ENCODE measurements at places on chromosomes 12 and 14.

GRCh38 chr12:103801709-103802585 lies 39.1 kb downstream of the NT5DC3 start:
- DNase-seq, result peak; percentile 79

- no peak for DNase-seq
These were observed 26.9 kb upstream of the PTGDR start for GRCh38 chr14:52240623-52241022.

DNA sequence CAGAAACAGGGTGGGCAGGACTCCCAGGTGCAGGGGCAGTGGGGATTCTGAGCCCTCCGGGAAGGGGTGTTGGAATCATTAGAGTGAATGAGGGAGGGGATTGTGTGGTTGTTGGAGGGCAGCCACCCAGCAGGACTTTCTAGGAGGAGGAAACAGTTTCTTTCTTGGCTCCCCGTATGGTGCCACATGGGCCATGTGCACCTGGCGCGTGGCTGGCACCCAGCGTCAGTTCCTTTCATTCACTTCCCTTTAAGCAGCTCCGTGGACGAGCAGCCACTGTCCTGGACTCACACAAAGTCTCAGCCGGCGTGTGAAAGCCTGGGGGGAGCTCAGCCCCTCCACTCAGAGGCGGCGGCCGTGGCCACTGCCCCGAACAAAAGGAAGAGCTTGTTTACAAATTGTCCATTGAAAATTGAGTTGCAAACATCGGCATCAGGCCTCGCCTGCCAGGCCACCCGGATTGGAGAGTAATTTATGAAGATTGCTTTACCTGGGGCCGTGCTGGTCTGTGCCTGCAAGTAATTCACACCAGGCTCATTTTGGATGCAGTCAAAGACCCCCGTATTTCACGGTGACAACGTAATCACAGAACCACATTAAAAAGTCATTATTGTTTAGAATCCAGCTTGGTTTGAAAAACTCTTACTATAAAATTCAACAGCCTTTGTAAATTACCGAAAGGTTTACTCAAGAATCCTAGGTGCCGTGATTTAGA lies 101.7 kb upstream of the C14orf180 start:
- no peak for DNase-seq

- DNase-seq, result no peak
These were observed 27.8 kb upstream of the PCNX1 start for GRCh38 chr14:70879448-70879847.

DNA sequence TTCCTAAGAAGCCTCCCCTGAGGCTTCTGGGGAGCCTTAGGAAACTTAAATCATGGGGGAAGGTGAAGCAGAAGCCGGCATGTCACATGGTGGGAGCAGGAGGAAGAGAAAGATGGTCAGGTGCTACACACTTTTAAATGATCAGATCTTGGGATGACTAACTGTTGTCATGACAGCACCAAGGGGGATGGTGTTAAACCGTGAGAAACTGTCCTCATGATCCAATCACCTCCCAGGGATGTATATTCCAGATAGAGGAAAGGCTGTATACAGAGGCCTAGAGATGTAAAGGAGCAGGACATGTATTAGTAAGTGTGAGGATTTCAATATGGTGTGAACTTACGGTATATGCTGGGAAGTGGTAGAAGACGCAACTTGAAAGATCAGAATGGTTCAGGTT lies 121.1 kb downstream of the CAND1 start:
- DNase-seq, result no peak

DNA sequence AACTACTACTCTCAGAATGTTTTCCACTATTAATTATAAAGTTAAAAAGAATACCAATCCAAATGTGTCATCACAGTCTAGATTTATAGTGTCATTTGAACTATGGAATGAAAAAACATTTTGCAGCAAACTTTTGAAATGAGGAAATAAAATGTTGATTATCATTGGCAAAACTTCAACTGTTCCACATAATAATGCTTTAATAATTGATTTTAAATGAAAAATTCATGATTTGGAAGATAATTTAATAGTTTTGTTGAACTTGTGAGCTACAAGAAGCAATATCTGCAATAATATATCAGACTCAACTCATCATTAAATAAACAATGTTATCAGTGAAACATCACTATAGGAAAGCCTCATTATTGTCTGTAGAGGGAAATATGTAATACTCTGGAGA lies 48.2 kb upstream of the DCN start:
- no peak for DNase-seq

DNA sequence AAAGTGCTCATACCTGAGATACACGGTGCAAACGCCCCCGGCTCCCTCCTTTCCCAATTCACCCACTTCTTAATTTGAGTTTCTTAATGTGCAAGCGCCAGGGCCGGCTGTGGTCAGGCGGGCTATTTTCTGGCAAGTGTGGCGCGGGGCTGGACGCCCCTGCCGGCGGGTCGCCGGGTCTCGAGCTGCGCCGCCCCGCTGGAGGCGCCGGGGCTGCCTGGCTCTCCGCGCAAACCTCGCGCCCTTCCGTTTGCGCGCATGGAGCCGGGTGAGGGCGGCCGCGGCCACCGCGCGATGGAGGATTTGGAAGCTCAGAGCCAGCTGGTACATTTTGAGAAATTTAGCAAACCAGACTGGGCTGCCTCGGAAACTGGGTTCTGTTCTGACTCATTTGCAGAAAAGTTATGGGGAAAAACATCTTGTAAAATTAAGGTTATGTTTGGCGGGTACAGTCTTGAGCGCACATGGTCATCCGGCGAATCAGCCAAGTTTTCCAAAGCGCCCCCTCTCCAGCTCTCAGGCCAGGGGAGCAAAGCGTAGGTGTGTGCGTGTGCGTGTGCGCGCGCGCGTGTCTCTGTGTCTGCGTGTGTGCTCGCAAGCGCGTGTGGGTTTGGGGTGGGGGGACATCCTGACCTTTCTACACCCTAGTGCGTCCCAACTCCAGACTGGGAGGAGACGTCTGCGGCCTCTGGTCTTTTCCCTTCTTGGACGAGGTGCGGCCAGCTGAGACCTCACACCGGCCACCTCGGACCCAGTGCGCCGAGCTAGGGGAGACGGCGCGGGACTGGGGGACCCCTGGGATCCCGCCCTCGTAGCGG lies 6.5 kb upstream of the OTX2 start:
- DNase-seq, result no peak

DNA sequence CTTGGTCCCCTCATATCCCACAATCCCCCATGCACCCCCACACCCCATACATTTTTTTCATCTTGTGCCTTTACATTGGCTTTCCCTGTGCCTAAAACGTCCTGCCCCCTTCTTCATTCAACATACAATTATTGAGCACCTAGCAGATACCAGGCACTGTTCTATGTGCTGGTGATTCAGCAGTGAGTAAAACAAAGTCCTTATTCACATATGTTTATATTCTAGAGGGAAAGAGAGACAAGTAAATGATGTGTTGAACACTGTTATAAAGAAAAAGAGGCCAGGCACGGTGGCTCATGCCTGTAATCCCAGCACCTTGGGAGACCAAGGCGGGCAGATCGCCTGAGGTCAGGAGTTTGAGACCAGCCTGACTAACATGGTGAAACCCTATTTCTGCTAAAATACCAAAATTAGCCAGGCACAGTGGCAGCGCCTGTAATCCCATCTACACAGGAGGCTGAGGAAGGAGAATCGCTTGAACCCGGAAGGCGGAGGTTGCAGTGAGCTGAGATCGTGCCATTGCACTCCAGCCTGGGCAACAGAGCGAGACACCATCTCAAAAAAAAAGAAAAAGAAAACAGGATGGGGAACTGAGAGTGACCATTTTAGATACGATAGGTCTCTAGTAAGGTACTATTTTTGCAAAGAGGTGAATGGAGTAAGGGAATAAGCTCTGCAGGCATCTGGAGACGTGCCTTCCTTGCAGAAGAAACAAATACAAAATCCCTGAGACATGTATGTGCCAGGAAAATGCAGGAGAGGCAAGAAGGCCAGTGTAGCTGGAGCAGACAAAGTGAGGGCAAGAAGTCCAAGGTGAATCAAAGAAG lies 12.2 kb downstream of the SLC7A7 start:
- DNase-seq, result no peak

DNA sequence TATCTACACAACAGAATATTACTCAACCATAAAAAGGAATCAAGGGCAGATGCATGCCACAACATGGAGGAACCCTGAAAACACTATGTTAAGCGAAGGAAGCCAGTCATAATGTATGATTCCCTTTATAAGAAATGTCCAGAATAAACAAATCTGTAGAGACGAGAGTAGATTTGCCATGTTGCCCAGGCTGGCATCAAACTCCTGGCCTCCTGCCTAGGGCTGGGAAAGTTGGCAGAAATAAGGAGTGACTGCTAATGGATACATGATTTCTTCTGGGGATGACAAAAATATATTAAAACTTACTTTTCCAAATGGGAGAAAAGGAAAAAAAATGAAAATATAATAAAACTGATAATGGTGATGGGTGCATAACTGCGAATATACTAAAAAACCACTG lies 10.9 kb downstream of the CLIP1 start:
- DNase-seq, result no peak

DNA sequence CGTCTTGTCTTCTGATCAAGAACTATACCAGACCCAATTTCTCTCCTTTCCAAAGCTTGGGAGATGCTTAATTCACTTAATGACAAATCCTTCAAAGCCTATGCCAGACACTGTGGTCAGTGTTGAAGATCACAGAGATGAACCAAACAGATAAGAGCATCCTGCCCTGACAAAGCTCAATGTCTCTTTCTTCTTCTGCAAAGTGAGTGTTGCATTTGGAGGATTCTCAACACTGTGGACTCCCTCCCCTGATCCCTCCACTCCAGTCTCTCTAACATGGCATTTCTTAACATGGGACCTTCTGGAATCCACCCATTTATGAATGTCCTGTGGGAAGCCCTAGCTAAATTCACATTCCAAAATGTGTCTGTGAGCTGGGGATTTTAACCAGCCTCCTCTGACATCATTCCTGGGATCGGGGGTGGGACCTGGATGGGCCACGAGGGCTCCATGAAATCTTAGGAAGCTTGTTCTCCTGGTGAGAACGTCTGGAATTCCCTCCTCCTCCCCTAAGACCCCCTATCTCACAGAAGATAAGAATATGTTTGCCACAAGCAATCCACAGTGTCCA lies 20.3 kb downstream of the SYNE3 start:
- no peak for DNase-seq

DNA sequence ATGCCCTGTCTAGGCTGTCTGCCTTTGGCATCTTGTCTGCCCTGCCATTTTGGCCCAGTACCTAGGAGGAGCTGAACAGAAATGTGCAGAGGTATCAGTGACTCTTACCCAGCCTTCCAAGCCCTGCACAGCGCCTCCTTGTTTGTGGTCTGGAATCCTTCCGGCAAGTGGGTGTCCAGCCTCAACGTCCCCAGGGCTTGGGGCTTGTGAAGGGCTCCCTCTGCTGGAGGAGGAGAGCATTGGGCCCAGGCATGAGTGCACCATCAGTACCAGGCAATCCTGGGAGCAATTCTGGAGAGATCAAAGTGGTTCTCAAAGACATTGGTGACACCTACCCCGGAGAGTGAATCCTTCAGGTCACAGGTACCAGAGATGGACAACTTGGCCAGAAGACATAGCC lies 2.4 kb upstream of the TCL1B start:
- no peak for DNase-seq

- DNase-seq, result no peak
These were observed 751 bp downstream of the P3H3 start for GRCh38 chr12:6828781-6829535.

- peak; percentile 30 for DNase-seq
These were observed 45.1 kb downstream of the FBRSL1 start for GRCh38 chr12:132535019-132535418.

DNA sequence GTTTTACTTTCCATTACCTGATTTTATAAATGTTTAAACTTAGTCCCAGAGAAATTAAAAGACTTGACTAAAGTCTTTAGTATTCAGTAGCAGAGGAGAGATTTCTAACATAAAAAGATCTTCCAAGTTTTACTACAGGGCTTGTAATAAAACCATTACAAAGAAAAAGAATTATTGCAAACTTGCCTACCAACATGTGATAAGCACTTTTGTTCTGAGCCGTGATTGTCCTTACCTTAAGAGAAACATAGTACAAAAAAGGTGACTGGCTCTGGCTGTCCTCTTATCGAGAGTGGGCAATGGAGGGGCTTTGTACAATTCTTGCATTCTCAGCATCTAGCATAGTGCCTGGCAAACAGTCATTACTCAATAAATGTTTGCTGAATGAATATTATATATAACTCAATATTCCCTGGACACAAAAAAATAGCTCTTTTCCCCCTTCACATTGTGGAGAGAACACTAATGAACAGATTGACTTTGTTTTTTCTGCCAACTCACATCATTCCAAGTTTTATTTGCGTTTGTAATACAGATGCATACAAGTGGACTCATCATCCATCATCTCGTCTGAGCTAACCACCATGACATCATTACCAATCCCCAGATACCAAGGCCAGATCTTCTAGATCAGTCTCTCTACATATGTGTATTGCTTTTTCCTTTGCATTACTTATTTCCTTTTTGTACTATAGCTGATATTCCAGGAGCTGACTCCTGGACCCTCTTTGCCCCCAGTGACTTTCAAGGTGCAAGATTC lies 192.8 kb upstream of the EEA1 start:
- DNase-seq, result peak; percentile 80

DNA sequence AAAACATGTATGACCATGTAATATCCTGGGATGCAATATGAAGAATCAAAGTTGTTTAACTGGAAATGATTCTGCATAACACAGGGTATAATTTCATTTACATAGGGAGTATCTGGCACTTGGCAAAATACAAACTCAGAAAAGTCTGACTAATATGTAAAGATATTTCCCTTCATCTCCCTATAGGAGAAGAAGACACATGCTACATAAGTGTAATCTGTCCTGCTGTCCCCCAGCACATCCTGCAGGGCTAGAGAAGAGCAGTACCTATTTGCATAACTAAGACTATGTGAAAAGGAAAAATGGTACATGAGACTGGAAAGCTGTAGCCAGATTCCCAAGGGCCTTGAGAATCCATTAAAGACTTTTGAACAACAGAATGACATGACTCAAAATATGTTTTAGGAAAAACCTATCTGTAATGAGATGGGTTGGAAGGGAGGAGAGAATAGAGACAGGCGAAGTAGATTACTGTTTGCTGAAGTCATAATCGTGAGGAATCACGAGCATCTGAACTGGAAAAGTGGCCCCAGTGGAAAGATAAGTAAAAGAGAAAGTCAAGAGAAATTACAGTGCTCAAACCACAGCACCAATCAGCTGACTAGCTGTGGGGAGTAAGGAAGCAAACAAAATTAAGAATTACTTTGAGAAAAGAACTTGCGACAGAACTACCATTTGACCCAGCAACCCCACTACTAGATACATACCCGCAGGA lies 155.1 kb upstream of the HMGA2 start:
- DNase-seq, result no peak

DNA sequence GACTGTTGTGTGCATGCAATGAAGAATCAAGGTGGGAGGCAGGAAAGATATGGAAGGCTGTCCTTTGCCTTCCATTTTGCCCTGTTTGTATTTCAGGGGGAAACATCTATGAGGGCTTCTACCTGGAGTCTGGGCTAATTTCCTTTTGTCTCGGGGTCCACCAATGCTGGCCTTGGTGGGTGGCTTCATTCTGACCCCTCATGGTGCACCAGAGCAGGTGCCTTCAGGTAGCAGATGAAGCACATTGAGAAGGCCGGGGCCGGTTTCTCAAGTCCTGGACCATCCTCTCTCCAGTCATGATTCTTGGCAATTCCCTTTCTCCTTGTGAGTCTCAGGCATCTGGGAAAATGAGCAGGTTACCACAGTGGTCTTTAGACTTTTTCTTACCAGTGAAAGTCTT lies 47.2 kb downstream of the RPH3A start:
- no peak for DNase-seq

- DNase-seq, result no peak
These were observed 1010.5 kb upstream of the NOVA1 start for GRCh38 chr14:27608377-27608776.

All from renal cortical epithelial cell (primary cell).